ENCODE measurements at places on chromosomes 3 and 15. TPM values are rescaled to one million over a fixed set of nuclear protein-coding genes. Genes with fewer than 3 reads are reported as not detected.

The SAMD7 gene
- not detected for total RNA-seq

The SMCO1 gene
- total RNA-seq: 19.6 TPM

The BLM gene
- 7.3 TPM for total RNA-seq

The LRRC31 gene
- total RNA-seq: not detected

The C2CD4B gene
- 20.2 TPM for total RNA-seq

The SH2D7 gene
- not detected for total RNA-seq

The PLAAT1 gene
- 5.0 TPM for total RNA-seq

The CAMK2N2 gene
- not detected for total RNA-seq

The POMGNT2 gene
- 15.6 TPM for total RNA-seq

The MYL3 gene
- 33.1 TPM for total RNA-seq

The SSUH2 gene
- 2.2 TPM for total RNA-seq

The TGM4 gene
- total RNA-seq: not detected

The RAP2B gene
- 8.7 TPM for total RNA-seq

The CYP8B1 gene
- total RNA-seq: not detected

The RNU5B-1 gene
- not detected for total RNA-seq

The SHF gene
- total RNA-seq: 7.3 TPM

The PIGZ gene
- 2.4 TPM for total RNA-seq

The SGO1 gene
- total RNA-seq: 3.8 TPM

The STRA6 gene
- total RNA-seq: 14.2 TPM

The SLC24A1 gene
- total RNA-seq: 5.1 TPM

The SLC2A2 gene
- total RNA-seq: not detected

The ROBO2 gene
- total RNA-seq: 22.1 TPM

The TEX55 gene
- total RNA-seq: not detected

The ZNF774 gene
- total RNA-seq: 4.9 TPM

The CYP1A2 gene
- not detected for total RNA-seq

The CFAP92 gene
- 0.10 TPM for total RNA-seq

The OR5AC2 gene
- not detected for total RNA-seq

The MFSD1 gene
- 63.0 TPM for total RNA-seq

The CPA3 gene
- total RNA-seq: 10.2 TPM

The NT5DC2 gene
- 46.8 TPM for total RNA-seq

The RFTN1 gene
- total RNA-seq: 23.7 TPM

The GPR171 gene
- total RNA-seq: not detected

The KLF15 gene
- 12.1 TPM for total RNA-seq

The PRR23E gene
- not detected for total RNA-seq

The CDCP1 gene
- total RNA-seq: 8.1 TPM

The TYRO3 gene
- total RNA-seq: 12.9 TPM

The PATL2 gene
- total RNA-seq: 0.51 TPM

The GUCA1C gene
- not detected for total RNA-seq

The RTP1 gene
- 1.0 TPM for total RNA-seq

The TLR9 gene
- not detected for total RNA-seq

The PYGO1 gene
- total RNA-seq: 22.6 TPM

The CELSR3 gene
- total RNA-seq: 0.51 TPM

The NANOGP8 gene
- not detected for total RNA-seq
